Kidney (tissue), 22 donors: ENCODE measurements at places on chromosomes 16 and 17.

DNA sequence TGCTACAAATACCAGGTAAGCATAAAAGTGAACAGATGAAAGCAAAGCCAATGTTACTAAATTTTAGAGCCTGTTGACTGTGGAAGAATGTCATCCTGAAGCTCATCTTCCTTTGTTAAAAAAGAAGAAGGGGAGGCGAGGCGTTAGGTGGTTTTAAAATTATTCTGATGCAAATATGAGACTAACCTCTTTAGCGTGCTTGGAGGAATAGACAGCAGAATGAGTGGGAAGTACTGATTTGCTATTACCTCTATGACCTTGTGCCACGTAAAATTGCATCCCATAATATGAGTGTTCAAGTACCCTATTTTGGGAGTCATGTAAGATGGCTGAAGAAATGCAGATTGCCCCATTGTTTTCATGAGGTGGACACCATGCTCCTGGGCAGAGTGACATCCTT, 95.7 kb downstream of the ELAC2 start:
- DNase-seq, result no peak

- no peak for DNase-seq
These were observed 5.0 kb downstream of the SCARF1 start for GRCh38 chr17:1640329-1641064.

- DNase-seq, result peak; percentile 57
These were observed 16.1 kb upstream of the TNFRSF13B start for GRCh38 chr17:16987830-16988601.

GRCh38 chr16:51408357-51408756, 257.3 kb upstream of the SALL1 start:
- DNase-seq, result no peak

DNA sequence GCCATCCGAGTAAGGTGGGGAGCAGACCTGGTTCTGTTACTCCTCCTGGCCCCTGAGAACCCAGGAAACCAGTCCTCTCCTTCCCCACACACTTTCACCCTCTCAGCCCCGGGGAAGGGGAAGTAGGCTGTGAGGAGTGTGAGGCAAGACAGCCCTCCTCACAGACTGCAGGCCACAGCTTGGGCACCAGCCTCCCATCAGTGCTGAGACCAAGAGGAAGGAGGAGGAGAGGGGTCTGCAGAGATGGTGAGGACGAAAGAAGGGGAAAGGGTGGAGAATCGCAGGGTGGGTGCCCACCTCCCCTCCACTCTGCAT, 7.0 kb downstream of the G6PC3 start:
- peak; percentile 45 for DNase-seq

DNA sequence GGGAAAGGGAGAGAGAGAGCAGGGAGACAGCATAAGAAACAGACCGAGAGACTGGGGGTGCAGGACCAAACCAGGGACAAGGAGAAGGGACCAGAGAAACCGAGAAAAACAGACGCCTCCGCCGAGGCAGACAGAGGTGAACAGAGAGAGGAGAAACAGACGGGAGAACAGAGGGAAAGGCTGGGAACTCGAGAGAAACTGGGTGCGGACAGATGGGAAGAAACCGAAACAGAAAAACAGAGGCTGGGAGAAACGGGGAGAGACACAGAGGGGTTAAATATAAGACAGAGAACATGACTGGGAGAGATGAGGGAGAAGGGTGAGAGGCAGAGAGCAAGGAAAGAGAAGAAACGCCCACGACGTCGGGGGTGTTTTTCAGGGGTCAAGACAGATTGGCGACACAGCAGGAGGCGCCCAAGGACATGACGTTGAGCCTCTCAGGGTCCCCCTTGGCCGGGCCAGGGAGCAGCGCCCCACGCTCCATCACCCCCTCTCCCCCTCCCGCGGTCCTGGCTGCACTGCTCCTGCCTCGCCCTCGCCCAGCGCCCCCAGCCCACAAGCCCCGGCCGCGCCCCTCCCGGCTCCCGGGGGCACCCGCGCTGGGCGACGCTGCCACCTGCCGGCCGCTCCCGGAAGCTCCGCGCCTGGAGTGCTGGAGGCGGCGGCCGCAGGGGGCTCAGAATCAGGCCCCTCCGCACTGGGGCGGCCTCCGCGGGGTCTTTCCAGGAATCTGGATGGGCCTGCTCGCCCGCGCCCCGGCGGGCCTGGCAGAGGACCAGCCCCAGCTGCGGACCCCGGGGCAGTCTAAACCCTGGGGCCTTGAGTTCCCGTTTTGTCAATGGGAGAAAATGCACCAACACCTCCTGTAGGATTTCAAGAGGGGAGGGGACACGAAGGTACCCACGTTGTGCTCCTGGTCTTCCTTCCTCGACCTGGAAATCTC, 1.3 kb upstream of the TMEM92 start:
- no peak for DNase-seq

GRCh38 chr17:12974005-12974531, 43.8 kb downstream of the ELAC2 start:
- DNase-seq, result peak; percentile 45

GRCh38 chr16:11651796-11652195, 16.5 kb upstream of the SNN start:
- DNase-seq, result no peak

- DNase-seq, result peak; percentile 78
These were observed 5.8 kb upstream of the ZNF23 start for GRCh38 chr16:71467810-71468209.

GRCh38 chr17:82489117-82489516, 30.4 kb upstream of the FOXK2 start:
- no peak for DNase-seq

GRCh38 chr17:11565591-11565990, 32.7 kb upstream of the DNAH9 start:
- no peak for DNase-seq

- DNase-seq, result no peak
These were observed 116.5 kb downstream of the ADCY9 start for GRCh38 chr16:3999479-4000325.

- no peak for DNase-seq
These were observed 39.7 kb upstream of the PVALEF start for GRCh38 chr17:81125573-81126081.

- DNase-seq, result no peak
These were observed 3.1 kb downstream of the TMEM231 start for GRCh38 chr16:75552951-75553350.

DNA sequence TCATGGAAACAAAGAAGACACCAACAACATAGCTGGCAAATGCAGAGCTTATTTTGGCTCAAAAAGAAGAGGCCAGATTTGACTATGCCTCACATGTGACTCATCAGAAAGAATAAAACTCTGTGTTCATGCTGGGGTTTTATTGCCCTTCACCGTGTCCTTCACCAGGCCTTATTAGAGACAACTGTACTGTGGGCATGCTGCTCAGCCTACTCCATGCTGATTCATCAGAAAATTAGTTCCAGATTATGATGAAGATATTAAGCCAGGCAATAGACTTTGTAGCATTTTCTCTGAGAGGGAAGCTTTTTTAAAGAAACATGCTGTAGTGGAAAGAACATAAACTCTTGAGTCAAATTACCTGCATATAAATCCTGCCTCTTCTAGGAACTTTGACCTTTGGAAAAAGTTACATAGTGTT, 89.8 kb downstream of the CYB561 start:
- no peak for DNase-seq

DNA sequence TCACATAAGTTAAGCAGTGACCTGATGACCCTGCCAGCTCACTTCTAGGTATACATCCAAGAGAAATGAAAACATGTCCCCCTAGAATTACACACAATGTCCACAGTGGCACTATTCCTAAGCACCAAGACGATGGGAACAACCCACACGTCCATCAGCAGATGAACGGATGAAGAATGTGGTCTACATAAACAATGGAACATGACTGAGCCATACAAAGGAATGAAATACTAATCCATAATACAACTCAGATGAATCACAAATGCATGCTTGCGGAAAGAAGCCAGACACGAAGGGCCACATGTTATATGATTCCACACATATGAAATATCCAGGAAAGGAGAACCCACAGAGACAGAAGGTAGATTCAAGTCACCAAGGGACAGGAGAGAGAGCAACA, 17.4 kb downstream of the USP22 start:
- DNase-seq, result no peak

- no peak for DNase-seq
These were observed 30.9 kb upstream of the DUSP14 start for GRCh38 chr17:37458805-37459204.

GRCh38 chr16:88421301-88421700, 31.8 kb upstream of the ZFPM1 start:
- no peak for DNase-seq

GRCh38 chr16:10812312-10813098, 6.1 kb downstream of the TVP23A start:
- DNase-seq, result no peak

GRCh38 chr17:2713881-2714280, 2.3 kb upstream of the CLUH start:
- no peak for DNase-seq

DNA sequence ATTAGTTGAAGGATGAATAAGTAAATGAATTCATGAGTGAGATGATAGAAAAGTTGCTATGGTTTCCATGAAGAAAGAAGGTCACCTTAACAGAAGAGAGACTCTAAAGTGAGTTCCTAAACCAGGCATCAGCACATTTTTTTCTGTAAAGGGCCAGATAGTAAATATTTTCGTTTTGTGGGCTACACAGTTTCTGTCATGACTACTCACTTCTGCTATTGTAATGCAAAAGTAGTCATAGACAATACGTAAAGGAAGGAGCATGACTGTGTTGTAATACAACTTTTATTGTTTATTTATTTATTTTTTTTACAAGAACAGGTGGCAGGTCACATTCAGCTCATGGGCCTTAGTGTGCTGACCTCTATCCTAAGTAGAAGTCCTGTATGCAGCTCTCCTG, 426.1 kb upstream of the DYNLRB2 start:
- no peak for DNase-seq
